NK-92 treated with Interleukin-12 subunit alpha and Interleukin-12 subunit beta, amount 100 ng/mL, for 24 hours (cell line): ENCODE measurements at places on chromosomes 3 and 15.

- no peak for DNase-seq
Observed at GRCh38 chr3:115194476-115194875, 47.4 kb upstream of the ZBTB20 start.

GRCh38 chr15:90710436-90711027 lies 6.6 kb upstream of the BLM start:
- no peak for DNase-seq

GRCh38 chr3:185705498-185705897 lies 119.3 kb downstream of the IGF2BP2 start:
- DNase-seq: no peak

- DNase-seq: no peak
Observed at GRCh38 chr15:58529041-58529440, 97.2 kb downstream of the LIPC start.

- no peak for DNase-seq
Observed at GRCh38 chr3:120147072-120147871, 53.0 kb upstream of the GSK3B start.

- DNase-seq: peak; percentile 80
Observed at GRCh38 chr3:14651440-14652251, at the start of gene CCDC174. Gene CCDC174 (plus strand): TSS chr3:14651762. CDS start chr3:14651837, 75 bp downstream.

GRCh38 chr3:37544105-37544504 lies 317.6 kb upstream of the CTDSPL start:
- no peak for DNase-seq

- no peak for DNase-seq
Observed at GRCh38 chr3:149592758-149593240, 65.0 kb downstream of the WWTR1 start.

GRCh38 chr15:39299486-39300267 lies 281.2 kb upstream of the THBS1 start:
- no peak for DNase-seq

GRCh38 chr3:73036694-73037591 lies 24.5 kb upstream of the EBLN2 start:
- DNase-seq: no peak

DNA sequence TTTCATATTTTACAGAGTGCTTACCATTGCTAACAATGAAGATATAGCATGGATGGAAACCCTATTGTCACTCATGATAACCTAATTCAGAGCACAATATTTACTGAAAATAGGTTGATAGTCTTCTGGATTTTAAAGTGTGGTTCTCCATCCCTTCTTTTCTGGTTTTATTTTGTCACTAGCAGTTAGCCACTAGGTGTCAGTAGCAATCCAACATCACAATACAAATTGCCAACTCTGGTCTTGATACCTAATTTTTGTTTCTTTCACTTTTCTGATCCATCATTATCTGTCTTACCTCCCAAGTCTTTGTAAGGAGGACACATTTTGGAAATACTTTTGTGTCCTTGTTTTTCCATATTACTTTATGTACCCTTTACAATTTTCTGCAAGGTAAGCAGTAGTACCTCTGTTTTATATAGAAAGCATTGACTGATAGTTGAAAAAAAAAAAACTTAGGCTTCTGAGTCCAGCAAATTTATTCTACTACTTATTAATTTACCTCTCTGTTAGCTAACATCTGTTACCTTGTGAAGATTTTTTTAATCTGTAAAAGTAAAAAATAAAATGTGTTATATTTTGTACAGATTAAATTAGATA lies 28.3 kb upstream of the CRYBG3 start:
- no peak for DNase-seq

GRCh38 chr15:59923508-59923907 lies 80.6 kb upstream of the FOXB1 start:
- no peak for DNase-seq

DNA sequence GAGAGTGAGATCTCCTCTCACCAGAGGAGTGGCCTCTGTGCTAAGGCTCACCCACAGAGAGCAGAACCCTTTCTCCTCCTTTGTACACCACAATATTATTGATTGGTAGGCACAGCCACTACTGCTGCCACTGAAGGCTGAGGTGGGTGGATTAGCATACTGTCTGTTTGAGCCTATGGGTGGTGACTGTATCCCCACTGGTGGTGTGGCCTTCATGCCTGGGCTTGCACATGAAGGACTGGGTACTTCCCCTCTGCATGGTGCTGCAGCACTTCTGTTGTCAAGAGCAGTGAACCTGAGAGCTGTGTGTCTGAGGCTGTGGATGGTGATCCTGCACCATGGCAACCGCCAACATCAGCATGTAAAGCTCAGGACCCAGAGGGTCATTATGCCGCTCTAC lies 35.7 kb upstream of the NECTIN3 start:
- no peak for DNase-seq

DNA sequence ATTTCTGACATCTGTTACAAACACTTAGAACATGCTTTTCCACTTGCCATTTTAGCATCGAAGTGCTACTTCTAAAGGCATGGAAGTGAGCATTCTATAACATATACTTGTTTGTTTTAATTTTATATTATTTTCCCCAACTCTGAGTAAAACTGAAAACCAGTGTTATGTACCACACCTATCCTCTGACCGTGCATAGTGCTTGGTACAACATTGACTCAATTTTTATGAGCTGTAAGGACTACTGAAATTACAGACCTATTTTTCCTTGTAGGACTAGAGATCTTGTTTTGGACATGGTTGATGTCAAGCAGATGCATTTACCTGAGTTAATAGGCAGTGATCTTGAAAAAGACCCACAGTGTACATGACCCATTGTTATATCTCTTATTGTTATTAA lies 51.5 kb upstream of the CCNB2 start:
- no peak for DNase-seq

- DNase-seq: no peak
Observed at GRCh38 chr3:160103397-160103796, 114.8 kb downstream of the IL12A start.

DNA sequence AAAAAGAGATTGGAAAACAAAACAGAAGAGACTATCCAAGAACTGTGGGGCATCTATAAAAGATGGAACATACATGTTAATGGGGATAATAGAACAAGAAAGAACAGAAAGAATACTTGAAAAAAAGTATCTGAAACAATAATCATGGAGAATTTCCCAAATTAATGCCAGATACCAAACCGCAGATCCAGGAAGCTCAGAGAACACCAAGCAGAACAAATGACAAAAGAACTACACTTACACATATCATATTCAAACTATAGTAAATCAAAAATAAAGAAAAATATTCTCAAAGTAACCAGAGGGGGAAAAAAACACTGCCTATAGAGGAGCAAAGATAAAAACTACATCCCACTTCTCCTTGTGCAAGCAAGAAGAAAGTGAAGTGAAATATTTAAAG lies 40.0 kb downstream of the CLASP2 start:
- no peak for DNase-seq

DNA sequence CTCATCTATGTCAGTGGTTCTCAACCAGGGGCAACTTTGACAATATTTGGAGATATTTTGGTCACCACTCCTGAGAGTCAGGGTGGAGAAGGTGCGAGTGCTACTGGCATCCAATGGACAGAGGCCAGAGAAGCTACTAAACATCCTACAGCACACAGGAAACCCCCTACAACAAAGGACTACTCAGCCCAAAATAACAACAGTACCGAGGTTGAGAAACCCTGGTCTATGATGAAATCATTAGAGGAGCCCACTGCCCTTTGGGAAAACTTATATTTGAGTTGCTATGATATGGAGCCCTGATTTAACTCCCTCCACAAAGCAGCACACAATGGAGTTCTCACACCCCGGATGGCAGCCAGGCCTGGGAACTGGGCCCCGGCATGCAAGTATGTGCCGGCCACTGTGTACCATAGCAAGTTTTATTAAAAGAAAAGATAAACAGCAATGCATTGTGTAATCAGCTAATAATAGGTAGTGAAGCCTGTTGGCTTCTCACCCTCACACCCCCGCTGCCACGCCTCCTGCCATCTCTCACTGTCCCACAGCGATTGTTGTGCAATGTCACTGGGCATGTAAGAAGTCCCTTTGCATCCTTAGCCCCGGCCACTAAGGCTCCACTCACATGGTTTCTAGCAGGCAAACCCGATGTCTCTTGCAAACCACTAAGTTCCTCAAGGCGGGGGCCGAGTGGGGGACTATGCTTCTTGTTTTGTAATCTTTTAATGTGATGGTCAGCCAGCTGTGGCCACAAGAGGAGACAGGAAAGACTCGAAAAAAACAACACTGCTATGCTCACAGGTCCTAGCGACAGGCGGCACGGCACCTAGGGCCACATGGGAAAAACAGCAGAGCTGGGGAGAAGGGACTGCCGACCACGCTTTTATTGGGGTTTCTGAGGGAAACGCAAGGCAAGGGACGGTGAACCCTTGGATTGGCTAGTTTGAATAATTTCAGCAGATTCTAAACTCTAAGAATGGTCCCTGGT lies 110.0 kb downstream of the AQP9 start:
- peak; percentile 94 for DNase-seq

DNA sequence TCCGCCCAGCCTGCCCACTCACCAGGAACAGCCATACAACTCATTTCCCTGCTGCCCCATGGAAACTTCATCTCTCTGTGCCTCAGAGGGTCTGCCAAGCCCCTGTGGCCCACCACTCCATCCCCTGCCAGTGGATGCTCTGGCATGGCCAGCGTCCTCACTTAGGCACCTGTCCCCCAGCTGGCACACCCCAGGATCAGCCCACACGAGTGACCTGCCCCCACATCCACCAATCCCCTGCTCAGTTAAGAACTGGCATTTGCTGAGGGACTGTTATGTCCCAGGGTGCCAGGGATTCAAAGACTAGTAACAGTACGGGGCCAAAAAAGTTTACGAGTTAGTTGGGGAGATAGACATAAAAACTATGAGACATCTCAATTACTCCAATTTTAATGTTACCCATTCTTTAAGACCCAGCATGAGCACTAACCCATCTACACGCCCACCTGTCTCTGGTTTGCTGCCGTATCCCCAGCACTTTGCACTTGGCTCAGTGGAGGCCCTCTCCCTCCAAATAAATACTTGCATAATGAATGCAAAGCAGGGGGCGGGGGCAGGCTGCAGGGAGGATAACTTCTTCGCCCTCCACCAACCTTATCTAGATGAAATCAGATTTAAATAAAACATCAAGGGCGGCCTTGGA lies 11.6 kb upstream of the BAHD1 start:
- DNase-seq: no peak

- no peak for DNase-seq
Observed at GRCh38 chr15:84035399-84035766, 200.2 kb upstream of the GOLGA6L4 start.

DNA sequence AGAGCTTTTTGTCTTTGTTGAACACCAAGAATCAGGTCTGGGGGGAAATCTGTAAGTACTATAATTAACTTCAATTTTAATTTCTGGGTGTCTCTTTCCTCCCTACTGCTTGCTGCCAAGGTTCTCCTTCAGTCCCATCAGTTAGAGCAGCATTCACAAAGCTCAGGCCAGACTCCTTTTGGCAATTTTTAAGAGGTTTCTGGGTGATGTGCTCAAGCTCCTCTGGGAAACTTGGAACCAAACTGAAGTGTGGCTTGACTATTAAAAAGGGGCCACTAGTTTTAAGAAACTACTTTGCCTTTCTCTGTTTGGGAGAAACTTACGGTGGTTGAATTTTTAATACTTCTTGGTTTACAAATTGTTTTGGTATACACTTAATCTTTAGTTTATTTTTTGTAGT lies 227.7 kb upstream of the SOX2 start:
- no peak for DNase-seq

DNA sequence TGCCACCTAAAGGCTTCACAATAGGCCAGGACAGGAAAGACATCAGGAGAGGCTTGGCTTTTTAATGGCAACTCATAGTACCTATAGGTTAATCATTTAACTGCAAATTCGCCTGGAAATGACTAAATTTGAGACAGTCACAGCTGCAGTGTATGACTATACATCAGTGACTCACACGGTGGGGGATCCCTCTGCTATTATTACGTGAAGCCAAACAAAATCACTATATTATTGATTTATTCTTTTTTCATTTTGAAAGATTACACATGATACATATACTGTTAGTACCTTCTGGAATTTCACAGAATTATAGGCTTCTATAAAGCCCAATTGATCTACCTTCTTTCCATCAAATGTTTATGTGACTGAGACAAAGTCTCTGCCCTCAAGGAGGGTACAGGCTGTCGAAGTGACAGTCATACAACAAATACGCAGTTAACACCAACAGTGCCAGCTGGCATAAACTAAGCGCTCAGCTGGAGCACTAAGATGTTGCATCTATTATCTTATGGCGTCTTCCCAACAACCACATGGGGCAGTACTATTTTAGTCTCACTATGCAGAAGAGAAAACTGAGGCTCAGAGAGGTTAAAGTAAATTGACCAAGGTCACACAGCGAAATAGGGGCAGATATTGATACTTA lies 82.0 kb upstream of the LMOD3 start:
- peak; percentile 11 for DNase-seq

GRCh38 chr15:59940456-59940855 lies 63.7 kb upstream of the FOXB1 start:
- no peak for DNase-seq

DNA sequence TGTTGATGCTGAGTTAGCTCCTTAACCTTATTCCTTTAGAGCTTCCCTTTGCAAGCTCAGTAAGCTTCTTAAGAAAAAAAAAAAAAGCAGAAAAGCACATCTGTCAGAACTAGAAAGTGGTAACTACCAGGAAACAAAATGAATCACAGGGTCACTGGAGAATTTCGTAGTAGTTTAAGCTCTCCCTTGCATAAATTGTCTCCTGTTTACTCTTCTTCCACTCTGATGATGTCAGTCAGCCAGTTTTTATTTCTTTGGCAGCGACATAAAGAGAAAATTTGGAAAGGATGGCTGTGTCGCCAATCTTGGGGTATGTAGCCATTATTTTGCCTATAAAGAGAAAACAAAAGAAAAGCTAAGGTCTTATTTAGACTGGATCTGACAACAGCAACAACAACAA lies 3.2 kb upstream of the GABRR3 start:
- DNase-seq: no peak

- no peak for DNase-seq
Observed at GRCh38 chr15:29046977-29047376, 161.2 kb downstream of the APBA2 start.
